ENCODE measurements at places on chromosomes 12 and 14.

GRCh38 chr12:442235-442884 lies 17.4 kb upstream of the B4GALNT3 start:
- peak; percentile 67 for DNase-seq

GRCh38 chr12:54983536-54984101 lies 943 bp downstream of the TESPA1 start:
- DNase-seq = peak; percentile 63

DNA sequence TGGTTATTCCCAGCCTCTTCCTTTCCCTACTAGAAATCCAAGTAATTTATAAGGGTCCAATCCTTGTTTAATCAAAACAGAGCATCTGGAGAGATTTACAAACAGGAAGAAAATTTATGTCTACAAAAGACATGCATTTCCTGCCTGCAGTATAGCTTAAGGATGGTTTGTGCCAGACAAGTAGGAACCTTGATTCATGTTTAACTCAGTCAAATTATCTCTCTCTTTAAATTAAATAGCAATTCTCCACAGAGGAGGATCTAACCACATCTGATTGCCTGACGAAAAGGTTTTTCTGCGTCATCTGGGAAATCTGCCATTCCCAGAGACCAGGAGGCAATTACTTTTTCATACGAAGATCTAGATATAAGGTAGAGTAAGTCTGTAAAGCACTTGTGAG lies 105.2 kb downstream of the ZFC3H1 start:
- no peak for DNase-seq

- no peak for DNase-seq
Measured at GRCh38 chr14:35696575-35696974, 112.5 kb downstream of the RALGAPA1 start.

DNA sequence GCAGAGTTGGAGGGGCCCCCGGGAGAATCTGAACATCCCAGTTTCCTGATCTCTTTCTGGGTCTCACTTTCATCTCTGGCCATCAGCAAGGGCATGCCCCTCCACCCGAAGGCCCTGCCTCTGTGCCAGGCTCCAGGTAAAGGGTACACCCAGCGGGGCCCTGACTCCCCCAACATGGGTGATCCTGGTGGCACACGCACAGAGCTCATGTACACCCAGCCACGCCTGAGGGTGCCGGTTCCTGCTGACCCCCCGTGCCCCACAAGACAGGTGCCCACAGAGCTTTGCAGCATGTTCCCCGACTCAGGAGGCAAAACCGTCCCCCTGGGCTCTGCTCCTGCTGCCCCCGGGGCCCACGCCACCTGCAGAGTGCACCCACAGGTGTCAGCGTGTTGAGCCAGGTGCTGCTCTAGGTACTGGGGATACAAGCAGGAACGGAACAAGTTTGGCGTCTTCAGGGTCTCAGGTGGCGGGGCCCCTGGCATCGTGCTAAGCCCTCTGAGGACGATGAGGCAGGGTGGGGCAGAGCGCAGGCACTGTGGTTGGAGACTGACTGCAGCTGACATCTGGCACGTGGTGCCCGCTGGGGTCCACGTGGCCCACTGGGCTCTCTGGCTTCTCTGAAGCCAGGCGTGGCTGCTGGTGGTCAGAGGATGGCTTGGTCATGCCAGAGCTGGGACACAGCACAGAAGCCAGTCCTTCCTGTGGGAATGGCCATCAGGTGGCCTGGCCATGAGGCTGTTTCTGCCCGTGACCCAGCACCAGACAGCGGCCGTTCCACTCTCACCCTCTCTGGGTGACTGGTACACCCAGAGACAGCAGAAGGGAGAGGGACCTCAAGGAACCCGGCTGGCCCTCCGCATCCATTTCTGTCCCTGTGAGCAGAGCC lies 13.8 kb downstream of the BAG5 start:
- DNase-seq = no peak

GRCh38 chr14:96268431-96269358 lies 12.7 kb downstream of the BDKRB1 start:
- DNase-seq = no peak

- DNase-seq = peak; percentile 63
Measured at GRCh38 chr12:49089821-49090773, 4.5 kb downstream of the DHH start.

GRCh38 chr12:106594447-106594846 lies 11.6 kb downstream of the RFX4 start:
- no peak for DNase-seq

GRCh38 chr12:53594897-53595615 lies 31.1 kb downstream of the ATF7 start:
- DNase-seq = no peak

GRCh38 chr14:38546932-38547551 lies 291.1 kb upstream of the CLEC14A start:
- no peak for DNase-seq

DNA sequence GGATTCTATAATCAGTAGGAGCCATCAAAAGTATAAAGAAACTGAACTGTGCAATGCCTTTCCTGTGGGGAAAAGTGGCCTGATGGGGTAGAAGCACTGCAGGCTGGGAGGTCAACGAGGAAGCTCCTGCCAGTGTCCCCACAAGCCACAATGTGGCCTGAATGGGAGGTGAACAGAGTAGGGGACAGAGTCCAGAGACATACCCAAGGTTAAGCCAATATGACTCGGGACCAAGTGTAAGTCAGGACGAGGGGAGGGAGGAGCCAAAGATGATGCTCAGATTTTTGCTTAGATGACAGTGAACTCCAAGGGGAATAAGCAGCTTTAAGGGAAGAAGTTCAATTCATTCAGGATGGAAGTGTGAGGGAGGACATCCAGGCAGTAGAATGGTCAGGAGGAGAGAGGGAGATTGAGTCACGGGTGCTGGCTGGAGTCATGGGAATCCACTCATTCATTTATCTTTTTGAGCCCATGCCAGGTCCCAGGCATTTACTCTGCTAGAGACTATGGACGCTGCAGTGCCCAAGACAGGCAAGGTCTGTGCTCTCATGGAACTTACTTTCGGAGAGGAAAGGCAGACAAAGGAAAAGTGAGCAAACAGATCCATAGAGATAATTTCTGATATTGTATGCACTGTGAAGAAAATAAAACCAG lies 29.1 kb downstream of the DPF3 start:
- DNase-seq = no peak

GRCh38 chr12:97005646-97006045 lies 98.6 kb downstream of the NEDD1 start:
- DNase-seq = no peak

GRCh38 chr14:35979531-35979930 lies 153.4 kb downstream of the BRMS1L start:
- DNase-seq = no peak

GRCh38 chr14:100893228-100893601 lies 10.3 kb downstream of the RTL1 start:
- DNase-seq = no peak

DNA sequence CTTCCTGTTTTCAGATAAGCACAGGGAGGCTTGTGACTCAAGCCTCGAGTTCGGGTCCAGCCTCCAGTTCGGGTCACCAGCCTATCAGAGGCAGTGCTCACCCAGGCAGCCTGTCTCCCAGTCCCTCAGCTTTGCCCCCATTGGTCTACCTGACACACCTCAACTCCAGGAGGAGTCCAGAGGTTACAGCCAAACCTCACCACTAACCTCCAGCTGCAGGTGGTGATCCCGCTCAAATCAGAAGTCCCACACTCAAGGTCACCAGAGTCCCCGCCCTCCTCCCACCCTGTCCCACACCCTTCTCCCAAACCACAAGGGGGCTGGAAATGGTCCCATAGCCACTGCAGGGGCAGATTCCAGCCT lies 42.1 kb downstream of the KDM2B start:
- DNase-seq = no peak

DNA sequence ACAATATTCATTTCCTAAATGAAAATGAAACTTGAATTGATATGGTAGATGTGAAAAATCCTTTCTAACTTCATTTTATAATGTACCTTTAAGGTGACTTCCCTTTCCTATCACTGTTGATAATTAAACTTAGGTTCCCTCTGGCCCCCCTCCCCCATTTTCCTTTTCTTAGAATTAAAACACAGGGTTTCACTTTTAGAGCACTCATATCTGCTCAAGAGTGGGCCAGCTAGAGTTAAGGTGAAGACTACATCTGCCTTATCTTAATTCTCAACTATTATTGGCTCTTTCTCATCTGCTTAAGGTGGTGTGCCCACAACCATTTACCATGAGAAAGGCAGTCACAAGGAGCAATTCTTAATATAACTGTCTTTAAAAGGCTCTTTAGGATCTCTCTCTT lies 49.7 kb downstream of the LIN52 start:
- DNase-seq = no peak

- DNase-seq = no peak
Measured at GRCh38 chr14:103593577-103593976, 30.8 kb downstream of the COA8 start.

DNA sequence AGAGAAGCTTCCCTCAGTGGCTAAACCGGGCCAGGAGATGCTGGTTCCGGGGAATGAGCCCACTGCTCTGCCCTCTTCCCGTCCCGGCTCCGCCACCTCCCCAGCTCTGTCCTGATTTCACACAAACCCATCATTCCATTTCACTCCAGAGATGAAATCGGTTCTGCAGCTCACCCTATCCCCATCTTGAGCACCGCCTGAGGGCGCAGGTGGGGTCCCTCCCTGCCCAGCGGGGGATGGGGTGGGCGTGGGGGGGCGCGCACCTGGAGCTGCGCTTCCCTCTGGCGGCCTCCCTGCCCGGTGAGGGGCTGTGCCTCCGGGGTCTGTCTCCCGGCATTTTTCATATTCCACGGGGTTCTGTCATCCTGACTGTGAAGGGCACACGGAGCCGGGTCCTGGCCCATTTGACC lies 44.7 kb downstream of the NOC4L start:
- DNase-seq = no peak

GRCh38 chr12:111359231-111359913 lies 9.5 kb downstream of the PHETA1 start:
- peak; percentile 74 for DNase-seq

GRCh38 chr12:74509886-74510285 lies 27.7 kb upstream of the ATXN7L3B start:
- no peak for DNase-seq

DNA sequence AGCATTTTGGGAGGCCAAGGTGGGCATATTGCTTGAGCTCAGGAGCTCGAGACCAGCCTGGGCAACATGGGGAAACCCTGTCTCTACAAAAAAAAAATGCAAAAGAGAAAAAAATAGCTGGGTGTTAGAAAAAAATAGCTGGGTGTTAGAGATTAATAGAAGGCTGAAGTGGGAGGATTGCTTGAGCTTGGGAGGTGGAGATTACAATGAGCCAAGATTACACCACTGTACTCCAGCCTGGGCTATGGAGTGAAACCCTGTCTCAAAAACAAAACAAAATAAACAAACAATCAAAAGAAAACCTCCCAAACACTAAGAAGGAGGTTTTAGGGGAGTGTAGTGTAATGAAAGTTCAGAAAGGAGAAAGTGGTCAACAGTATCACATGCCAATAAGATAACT lies 202.1 kb downstream of the FLRT2 start:
- no peak for DNase-seq

GRCh38 chr12:20264608-20265114 lies 103.7 kb upstream of the PDE3A start:
- no peak for DNase-seq

- DNase-seq = no peak
Measured at GRCh38 chr12:52703424-52703823, at the start of gene KRT77. TSS of gene KRT77 (minus strand) at chr12:52703524. CDS start at chr12:52703434, 90 bp downstream.

GRCh38 chr12:91604897-91605296 lies 422.3 kb upstream of the DCN start:
- DNase-seq = no peak

DNA sequence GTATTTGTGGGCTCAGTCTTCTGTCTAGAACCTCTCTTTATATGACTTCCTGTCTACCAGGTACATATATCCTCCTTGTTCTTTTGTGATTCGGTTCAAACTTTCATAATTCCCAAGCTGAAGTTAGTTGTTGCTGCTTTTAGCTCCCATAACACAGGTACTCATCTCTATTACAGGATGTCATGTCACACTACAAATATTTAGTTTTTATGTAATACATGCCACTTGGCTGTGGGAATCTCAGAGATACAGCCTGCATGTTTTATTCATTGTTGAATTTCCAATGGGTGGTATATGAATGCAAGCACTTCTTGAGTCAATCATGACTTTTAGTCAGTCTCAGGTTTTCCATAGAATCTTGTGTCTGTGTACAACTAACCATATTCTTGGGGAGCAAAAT lies 122.7 kb downstream of the SINHCAF start:
- no peak for DNase-seq

GRCh38 chr14:32724867-32725471 lies 213.7 kb upstream of the NPAS3 start:
- no peak for DNase-seq

GRCh38 chr12:41512497-41512896 lies 324.4 kb downstream of the PDZRN4 start:
- DNase-seq = no peak

GRCh38 chr14:88208858-88209257 lies 114.2 kb downstream of the KCNK10 start:
- DNase-seq = no peak

DNA sequence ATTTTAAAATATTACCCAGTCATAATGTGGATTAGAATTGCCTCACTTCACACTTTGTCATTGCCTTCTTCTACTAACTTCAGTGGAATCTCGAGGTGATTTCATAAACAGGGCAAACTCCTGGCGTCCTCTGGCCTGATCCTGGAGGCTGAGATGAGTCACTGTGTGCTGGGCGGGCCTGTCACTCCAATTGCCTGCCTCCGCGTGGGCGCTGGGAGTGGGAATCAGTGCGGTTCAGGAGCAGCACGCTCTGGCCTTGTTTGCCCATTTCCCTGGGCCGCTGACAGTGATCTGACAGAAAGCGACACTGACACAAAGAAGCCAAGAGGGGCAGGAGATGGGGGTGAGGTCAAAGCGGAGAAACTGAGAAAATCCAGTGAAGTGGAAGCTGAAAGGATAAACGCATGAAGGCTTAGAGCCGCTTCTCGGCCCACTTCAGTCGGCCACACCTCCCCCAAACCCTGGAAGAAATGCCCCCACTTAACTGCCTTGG lies 29.7 kb downstream of the LGR5 start:
- DNase-seq = no peak

- no peak for DNase-seq
Measured at GRCh38 chr12:108711489-108712164, 19.7 kb downstream of the CORO1C start.
